Endothelial cell (in vitro differentiated cells): ENCODE measurements at places on chromosomes 2 and 18.

DNA sequence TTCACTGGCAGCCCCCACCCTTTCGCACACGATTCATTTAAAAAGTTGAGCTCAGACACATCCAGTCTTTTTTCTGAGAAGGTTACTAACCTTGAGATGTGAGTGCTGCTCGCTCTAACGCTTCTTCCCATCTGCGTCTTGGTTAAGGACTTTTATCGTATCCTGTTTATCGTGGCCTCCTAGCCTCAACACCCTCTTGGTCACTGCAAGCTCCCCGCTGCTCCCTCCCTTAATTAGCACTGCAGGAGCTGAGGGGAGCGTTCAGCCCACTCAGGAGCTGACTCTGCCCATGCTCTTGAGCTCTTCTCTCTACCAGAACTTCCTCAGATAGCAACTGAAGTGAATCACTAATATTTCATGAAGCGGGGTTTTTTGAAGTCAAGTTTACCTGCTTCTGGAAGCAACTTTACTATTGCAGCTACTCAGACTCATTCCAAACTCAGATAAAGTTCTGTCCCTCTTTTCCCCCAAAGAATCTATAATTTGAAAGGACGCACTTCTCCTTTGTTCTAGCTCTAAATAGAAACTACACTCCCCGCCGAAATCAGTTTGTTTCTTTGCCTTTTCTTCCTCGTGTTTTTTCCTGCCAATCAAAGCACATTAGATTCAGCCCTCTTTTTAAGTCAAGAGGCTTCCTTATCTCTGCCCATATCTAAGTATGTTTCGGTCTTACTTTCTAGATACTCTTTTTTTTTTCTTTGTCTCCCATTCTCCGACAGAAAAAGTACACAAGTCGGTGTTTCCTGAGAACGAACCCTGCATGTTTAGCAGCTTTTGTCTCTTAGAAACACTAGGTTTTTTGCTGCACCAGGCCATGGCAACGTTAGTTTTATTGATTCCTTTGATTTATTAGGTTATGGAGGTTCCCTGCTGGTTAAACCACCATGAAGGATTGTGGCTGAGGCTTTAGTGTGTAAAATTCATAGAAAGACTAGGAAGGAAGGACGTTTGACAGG is 9.3 kb upstream of the CD226 start:
- no peaks in the 10 kb centered on the region for H3K36me3 ChIP-seq
- no peak overlapping the region for H3K27ac ChIP-seq
- DNase-seq: no peak
- H3K4me1 ChIP-seq: peaks cover 18% of the 10 kb centered on the region

DNA sequence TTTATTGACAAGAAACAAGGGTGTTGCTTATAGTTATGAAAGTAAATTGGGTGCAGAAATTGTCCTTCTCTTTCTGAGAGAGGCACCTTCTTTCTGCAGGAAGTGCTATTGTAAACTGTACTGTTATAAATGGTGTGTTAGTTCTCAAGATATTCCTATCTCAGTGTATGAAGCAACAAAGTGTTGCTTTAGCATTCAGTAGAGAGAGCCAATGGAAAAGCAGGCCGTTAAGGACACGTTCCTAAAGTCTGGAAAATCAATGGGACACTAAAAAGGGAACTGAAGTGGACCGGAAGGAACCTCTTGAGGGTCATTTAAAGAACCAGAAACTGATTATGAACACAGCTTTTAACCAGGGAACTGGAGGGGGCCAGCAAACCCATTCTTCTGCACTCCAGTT is 510.0 kb upstream of the ZEB2 start:
- H3K4me3 ChIP-seq: no peak overlapping the region
- no peak overlapping the region for H3K27ac ChIP-seq

- no peak for DNase-seq
- no peak overlapping the region for H3K27ac ChIP-seq
- H3K27me3 ChIP-seq: no peaks in the 10 kb centered on the region
- H3K4me3 ChIP-seq: no peak overlapping the region
Measured at GRCh38 chr18:60020107-60020925, 120.5 kb downstream of the PMAIP1 start.

DNA sequence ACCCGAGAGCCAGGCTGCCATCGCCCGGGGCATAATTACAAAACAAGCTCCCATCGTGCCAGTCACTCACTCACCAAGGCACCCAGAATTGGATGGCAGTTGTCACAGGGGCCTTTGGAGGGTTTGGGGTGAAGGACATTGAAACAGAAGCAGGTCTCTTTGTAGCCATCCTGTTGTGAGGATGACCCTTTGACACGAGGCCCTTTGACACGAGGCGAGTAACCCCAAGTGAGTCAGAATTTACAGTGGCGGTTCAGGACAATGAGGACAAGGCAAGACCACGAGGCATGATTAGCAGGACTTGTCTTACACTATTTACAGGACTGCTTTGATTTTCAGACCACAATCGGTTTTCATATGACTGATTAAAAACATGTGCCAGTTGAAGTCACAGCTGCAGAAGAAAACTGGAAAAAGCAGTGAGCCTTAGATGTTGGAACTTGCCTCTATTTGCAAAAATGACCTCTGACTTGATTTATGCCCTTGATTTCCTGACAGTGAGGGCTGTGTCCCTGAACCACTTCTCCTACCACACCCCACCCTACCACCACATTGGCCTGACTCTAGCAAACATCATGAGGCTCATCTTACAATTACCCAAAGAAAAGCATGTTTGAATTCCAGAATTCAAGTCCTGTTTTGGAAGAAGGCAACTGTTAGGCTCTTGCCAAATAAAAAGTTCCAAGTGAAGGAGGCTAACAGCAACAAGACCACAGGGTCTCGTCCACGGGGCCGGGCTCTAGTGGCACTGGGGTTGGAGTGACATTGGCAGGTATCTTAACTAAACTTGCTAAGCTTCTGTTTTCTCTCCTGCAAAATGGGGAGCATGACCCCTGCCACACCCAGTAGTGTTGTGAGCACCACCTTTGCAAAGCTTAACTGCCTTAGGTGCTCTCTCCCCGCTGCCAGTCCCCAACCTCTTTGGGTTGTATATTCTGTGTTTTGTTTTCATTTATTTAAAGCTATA is 64.4 kb upstream of the FOSL2 start:
- no peak overlapping the region for H3K27ac ChIP-seq
- H3K4me3 ChIP-seq: no peak overlapping the region
- H3K4me1 ChIP-seq: peaks cover 12% of the 10 kb centered on the region
- H3K27me3 ChIP-seq: no peaks in the 10 kb centered on the region
- peaks cover 9% of the 10 kb centered on the region for H3K36me3 ChIP-seq

DNA sequence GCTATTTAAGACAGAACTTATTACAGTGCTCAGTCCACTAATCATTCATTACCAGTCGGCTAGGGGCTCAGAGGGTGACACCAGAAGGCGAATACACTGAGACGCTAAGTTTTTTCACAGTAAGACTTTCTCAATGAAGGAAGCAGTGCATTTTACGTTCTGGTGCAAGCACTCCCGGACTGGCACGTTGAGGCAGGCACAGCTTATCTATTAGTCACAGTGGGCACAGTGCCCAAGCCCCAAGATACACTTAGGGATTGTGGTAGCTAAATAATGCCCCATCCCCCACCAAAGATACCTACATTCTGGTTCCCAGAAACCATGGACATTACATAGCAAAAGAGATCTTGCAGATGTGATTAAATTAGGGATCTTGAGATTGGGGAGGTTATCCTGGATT is 32.6 kb upstream of the BCL11A start:
- no peaks in the 10 kb centered on the region for H3K4me1 ChIP-seq
- H3K4me3 ChIP-seq: no peak overlapping the region
- no peaks in the 10 kb centered on the region for H3K36me3 ChIP-seq
- DNase-seq: no peak

GRCh38 chr2:195659114-195659513 is 2.1 kb downstream of the SLC39A10 start:
- peak overlapping the region; percentile 45 for H3K4me3 ChIP-seq
- peaks cover 10% of the 10 kb centered on the region for H3K36me3 ChIP-seq
- DNase-seq: no peak
- H3K27ac ChIP-seq: no peak overlapping the region
- H3K4me1 ChIP-seq: peaks cover 19% of the 10 kb centered on the region
- peaks cover 9% of the 10 kb centered on the region for H3K27me3 ChIP-seq

DNA sequence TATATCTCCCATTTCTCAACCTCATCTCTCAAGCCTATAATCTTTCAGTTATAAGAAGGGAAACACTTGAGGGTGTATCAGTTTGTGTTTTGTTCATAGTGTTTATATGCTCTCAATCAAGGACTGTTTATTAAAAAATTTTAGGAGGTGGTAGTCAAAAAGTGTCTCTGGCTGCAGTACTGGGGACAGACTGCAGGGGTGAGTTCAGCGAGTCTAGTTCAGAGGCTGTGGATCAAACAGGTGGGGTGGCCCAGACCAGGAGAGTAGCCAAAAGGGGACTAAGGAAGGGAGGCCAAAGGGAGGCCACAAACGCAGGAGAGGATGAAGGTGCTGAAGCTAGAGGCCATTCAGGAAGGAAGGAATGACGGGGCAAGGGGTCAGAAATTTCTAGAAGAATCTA is 136.3 kb downstream of the MSH2 start:
- no peak for DNase-seq
- H3K36me3 ChIP-seq: peaks cover 13% of the 10 kb centered on the region
- H3K27ac ChIP-seq: no peak overlapping the region
- no peaks in the 10 kb centered on the region for H3K4me1 ChIP-seq
- peaks cover 7% of the 10 kb centered on the region for H3K27me3 ChIP-seq
